ENCODE measurements at places on chromosomes 2 and 18. TPM values are rescaled to one million over a fixed set of nuclear protein-coding genes. Genes with fewer than 3 reads are reported as not detected.

DNA sequence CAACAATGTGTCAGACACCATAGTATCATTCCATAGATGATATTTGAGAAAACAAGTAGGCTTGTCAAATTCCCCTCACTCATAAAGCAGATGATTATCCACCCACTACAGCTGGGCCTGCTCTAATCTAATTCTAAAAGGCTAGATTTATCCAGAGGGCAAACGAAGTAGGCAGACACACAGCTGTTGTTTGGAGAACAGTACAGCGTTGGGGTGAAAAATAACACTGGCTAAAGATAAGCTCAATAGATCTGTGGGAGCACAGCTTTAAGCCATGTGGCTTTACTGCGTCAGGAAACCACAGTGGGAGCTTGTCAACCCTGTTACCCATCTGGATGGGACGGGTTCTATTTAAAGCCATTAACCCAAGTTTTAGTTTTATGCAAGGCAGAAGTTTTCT is 48.9 kb upstream of the COBLL1 start:
- H3K4me1 ChIP-seq = no peaks in the 10 kb centered on the region
- H3K27me3 ChIP-seq = no peaks in the 10 kb centered on the region
- no peak overlapping the region for H3K27ac ChIP-seq
- DNase-seq = no peak
- H3K36me3 ChIP-seq = no peaks in the 10 kb centered on the region

GRCh38 chr2:106011380-106011779 is 182.7 kb downstream of the UXS1 start:
- H3K36me3 ChIP-seq = no peaks in the 10 kb centered on the region
- H3K4me1 ChIP-seq = no peaks in the 10 kb centered on the region
- DNase-seq = no peak
- no peak overlapping the region for H3K27ac ChIP-seq
- H3K4me3 ChIP-seq = no peak overlapping the region

- no peak for DNase-seq
- peaks cover 8% of the 10 kb centered on the region for H3K4me1 ChIP-seq
- no peak overlapping the region for H3K27ac ChIP-seq
- H3K4me3 ChIP-seq = no peak overlapping the region
Observed at GRCh38 chr2:48566592-48567310, 36.8 kb downstream of the STON1 start.

DNA sequence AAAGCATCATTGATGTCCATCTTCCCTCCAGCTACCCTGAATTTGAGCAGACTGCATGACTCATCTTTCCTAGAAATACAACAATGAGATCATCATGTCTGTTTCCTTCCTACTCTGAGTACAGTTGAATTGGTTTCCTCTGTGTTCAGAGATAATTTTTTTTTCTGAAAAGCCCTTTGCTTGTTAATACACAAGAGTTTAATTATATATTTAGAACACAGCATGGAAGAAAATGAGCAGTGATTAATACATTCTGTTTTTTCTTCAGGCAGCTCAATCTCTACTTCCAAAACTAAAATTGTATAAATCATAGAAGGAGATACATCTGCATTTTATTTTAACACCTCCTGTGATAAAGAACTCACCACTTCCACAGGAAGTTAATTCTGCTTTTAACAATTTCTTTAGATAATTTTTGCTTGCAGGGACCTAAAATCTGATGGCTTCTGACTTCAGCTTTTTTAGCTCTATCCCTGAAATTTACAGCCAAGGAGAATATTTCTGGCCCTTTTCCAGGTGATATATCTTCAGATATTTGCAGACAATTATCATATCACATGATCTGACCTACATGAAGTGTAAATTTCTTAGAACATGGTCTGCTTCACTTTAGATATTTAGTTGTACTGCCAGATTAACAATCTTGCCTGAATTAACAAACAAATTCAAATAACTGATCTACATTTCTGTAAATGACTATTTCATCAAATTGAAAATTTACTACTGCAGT is 249.0 kb downstream of the TRIB2 start:
- H3K27ac ChIP-seq = peak overlapping the region; percentile 28
- no peaks in the 10 kb centered on the region for H3K36me3 ChIP-seq
- no peaks in the 10 kb centered on the region for H3K27me3 ChIP-seq
- peaks cover 7% of the 10 kb centered on the region for H3K4me1 ChIP-seq
- H3K4me3 ChIP-seq = no peak overlapping the region
- no peak for DNase-seq

GRCh38 chr2:175414882-175415487 is 233.5 kb upstream of the ATP5MC3 start:
- H3K4me1 ChIP-seq = no peaks in the 10 kb centered on the region
- no peak overlapping the region for H3K27ac ChIP-seq
- no peak for DNase-seq
- no peaks in the 10 kb centered on the region for H3K27me3 ChIP-seq
- H3K36me3 ChIP-seq = no peaks in the 10 kb centered on the region
- H3K4me3 ChIP-seq = no peak overlapping the region

GRCh38 chr2:53629001-53629400 is 138.6 kb upstream of the CHAC2 start:
- no peaks in the 10 kb centered on the region for H3K36me3 ChIP-seq
- H3K4me3 ChIP-seq = no peak overlapping the region
- no peak for DNase-seq
- H3K27me3 ChIP-seq = no peaks in the 10 kb centered on the region
- no peak overlapping the region for H3K27ac ChIP-seq

DNA sequence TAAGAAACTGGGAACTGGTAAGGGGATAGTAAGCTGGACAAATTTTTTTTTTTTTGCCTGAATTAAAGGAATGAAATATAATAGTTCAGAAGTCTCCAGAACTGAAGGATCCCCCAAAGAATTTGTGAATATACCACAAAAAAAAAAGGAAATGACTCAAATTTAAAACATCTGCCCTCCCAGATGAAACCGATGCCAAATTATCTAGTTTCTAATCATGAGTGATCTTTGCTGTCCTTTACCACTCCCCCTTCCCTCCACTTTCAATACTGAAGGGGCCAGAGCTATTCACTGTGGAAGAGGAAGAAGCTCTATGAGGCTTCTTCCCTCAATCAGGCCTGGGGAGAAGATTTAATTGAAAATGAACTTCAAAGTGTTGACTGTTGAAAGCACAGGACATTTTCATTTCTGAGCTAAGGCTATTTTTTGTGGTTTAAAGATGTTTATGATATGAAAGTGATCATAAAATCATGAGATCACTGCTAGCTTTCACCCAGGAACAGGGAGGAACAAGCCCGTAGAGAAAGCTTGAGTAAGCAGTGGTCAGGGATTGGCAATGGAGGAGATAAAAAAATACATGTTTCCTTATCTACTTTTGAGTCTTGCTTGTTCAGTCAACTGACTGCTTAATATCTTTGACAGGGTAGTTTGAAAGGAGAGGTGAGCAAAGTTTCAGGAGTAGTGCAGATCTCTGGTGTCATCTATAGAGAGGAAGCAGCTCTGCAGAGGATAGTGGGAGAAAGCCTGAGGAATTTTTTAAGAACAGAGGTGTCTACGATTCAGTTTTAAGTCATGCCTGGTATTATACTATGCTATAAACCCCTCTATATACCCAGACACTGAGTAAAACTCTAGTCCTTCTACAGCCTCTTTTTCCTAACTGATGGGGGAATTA is 409.5 kb upstream of the FIGN start:
- H3K4me1 ChIP-seq = no peaks in the 10 kb centered on the region
- no peak overlapping the region for H3K4me3 ChIP-seq
- no peaks in the 10 kb centered on the region for H3K36me3 ChIP-seq
- DNase-seq = no peak
- H3K27me3 ChIP-seq = no peaks in the 10 kb centered on the region

DNA sequence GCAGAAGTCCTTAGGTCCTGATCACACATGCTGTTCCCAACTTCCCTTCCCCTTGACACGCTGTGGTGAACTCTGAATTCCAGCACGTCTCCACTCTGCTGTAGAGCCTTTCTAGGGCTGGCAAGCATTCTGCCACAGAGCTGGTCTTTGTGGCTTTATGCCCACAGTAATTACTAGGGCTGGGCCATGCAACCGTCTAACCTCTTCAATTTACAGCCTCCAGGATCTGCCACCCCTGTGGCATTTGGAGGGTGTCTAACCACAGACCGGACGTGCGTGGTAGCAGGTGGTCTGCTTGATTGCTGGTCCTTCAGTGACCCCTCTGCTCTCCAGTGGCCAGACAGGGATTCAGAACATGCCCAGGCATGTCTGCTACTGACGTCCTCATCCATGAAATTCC is 43.1 kb upstream of the TGFA start:
- no peak overlapping the region for H3K27ac ChIP-seq
- no peaks in the 10 kb centered on the region for H3K36me3 ChIP-seq
- H3K4me1 ChIP-seq = no peaks in the 10 kb centered on the region
- H3K27me3 ChIP-seq = no peaks in the 10 kb centered on the region
- no peak overlapping the region for H3K4me3 ChIP-seq

DNA sequence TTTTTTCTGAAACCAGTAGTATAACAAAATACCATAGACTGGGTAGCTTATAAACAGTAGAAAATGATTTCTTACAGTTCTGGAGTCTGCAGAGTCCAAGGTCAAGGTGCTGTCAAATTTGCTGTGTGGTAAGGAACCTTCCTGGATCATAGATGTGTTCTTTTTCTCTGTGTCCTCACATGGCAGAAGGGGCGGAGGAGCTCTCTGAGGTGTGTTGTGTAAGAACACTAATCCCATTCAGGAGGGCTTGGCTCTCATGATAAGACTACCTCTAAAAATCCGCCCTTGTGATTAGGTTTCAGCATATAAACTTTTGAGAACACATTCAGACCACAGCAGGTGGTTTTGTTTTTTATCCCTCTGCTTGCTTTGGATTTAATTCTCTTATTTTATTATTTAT is 25.7 kb downstream of the ANKRD62 start:
- DNase-seq = no peak
- no peaks in the 10 kb centered on the region for H3K4me1 ChIP-seq
- peaks cover 15% of the 10 kb centered on the region for H3K27me3 ChIP-seq

DNA sequence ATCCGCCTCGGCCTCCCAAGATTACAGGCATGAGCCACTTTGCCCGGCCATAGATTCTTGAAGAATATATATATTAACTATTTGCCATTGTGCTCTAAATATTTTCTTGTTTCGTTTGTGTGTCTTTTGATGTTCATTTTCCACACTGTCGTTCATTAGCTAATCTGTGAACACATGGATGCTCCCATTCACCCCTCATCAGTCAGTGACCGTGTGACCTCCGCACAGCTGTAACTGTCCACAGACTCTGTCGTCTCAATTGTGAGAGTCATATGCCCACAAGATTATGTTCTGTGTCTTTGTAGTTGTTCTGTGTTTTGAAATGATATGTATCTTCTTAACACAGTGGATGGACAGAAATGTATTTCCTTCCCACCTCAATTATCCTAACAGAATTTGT is 29.6 kb downstream of the RAMP1 start:
- no peak overlapping the region for H3K4me3 ChIP-seq
- DNase-seq = peak; percentile 22
- no peaks in the 10 kb centered on the region for H3K4me1 ChIP-seq
- H3K27me3 ChIP-seq = no peaks in the 10 kb centered on the region
- H3K36me3 ChIP-seq = no peaks in the 10 kb centered on the region

DNA sequence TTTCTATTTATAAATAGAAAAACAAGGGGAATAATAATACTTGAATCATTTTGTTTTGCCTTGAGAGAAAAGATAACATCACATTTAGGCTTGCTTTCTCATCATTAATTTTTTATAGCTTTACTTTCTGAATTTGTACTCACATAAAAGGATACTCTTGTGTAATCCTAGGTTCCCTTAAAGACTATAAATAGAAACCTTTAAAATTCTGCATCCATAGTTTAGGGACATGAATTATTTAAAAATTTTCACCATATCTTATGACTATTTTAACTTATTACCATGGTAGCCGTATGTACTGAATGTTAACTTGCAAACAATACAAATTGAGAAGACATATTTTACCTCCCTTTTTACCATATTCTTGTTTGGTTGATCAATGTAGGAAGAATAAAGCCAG is 143.5 kb upstream of the CWC22 start:
- no peak overlapping the region for H3K27ac ChIP-seq
- H3K4me1 ChIP-seq = no peaks in the 10 kb centered on the region
- DNase-seq = no peak
- no peaks in the 10 kb centered on the region for H3K27me3 ChIP-seq
- no peaks in the 10 kb centered on the region for H3K36me3 ChIP-seq

DNA sequence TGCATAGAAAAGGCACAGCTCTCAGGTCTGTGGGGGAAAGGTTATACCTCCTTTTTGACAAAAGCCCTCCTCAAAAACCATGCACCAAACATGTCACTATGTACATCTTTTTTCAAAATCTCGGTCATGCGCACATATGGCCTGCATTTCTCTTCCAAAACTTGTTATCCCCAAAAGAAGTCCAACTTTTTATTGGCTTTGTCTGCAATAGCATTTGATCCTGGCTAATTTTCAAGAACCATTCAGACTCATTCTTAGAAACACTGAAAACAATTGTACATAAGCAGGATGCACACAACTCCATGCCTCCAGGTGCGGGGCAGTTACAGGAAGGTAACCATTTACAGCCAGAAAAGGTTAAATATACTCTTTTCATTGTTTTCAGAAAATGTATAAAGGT is 21.9 kb downstream of the SERTAD2 start:
- H3K4me1 ChIP-seq = peaks cover 65% of the 10 kb centered on the region
- H3K4me3 ChIP-seq = no peak overlapping the region
- H3K27me3 ChIP-seq = no peaks in the 10 kb centered on the region
- H3K36me3 ChIP-seq = peaks cover 61% of the 10 kb centered on the region

- H3K27me3 ChIP-seq = no peaks in the 10 kb centered on the region
- peaks cover 28% of the 10 kb centered on the region for H3K4me1 ChIP-seq
- H3K4me3 ChIP-seq = no peak overlapping the region
- DNase-seq = no peak
- peaks cover 8% of the 10 kb centered on the region for H3K36me3 ChIP-seq
Observed at GRCh38 chr2:36963106-36963505, 3.2 kb downstream of the STRN start.

GRCh38 chr2:196565106-196565765 is 74.3 kb upstream of the CCDC150 start:
- no peaks in the 10 kb centered on the region for H3K27me3 ChIP-seq
- no peaks in the 10 kb centered on the region for H3K36me3 ChIP-seq
- H3K4me3 ChIP-seq = no peak overlapping the region

DNA sequence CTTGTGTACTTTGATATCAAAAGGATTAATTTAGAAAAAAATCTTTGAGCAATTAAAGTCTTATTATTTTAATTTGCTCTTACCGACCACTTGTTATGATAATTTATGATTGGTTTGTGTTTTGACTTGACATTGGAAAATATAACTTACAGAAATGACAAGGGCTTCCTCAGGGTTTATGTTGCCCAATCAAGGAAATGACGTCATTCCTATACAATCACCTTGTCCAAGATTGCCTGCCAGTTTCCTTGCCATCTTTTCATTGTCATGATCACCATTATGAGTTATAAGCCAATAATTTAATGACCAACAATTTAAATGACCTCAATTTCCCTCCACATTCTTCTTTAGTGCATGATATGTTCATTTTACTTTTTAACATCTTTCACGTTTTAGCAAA is 351.8 kb upstream of the TMEFF2 start:
- DNase-seq = no peak
- no peaks in the 10 kb centered on the region for H3K36me3 ChIP-seq
- no peak overlapping the region for H3K27ac ChIP-seq
- H3K4me1 ChIP-seq = no peaks in the 10 kb centered on the region
- H3K27me3 ChIP-seq = no peaks in the 10 kb centered on the region

ACADL gene
- total RNA-seq = not detected

UGT1A10 gene
- not detected for total RNA-seq

DOK6 gene
- 0.60 TPM for total RNA-seq
